Stimulated activated CD4-positive, alpha-beta T cell treated with anti-CD3 and anti-CD28 coated beads, Interleukin-2, amount 100 ng/mL, for 24 hours (primary cell): ENCODE measurements at places on chromosomes 12 and 14.

GRCh38 chr12:110079477-110080400, 31.4 kb upstream of the C12orf76 start:
- DNase-seq, result peak; percentile 71

DNA sequence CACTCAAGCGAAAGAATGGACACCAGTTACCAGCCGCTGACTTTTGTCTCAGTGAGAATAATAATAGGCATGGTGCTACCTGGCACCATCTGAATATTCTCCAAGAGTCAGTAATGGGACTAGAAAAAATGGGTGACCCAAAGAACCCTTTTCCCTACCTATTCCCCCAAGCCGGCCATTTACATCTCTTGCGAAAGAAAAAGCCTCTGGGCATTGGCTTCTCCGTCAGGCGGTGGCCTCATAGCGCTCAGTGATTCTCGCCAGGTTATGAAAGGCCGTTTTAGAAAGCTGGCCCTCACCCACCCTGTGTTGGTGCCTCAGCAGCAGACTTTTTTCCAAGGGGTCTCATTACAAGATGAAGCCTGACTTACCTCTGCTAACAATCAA, 523 bp upstream of the SLC6A15 start:
- DNase-seq, result no peak

DNA sequence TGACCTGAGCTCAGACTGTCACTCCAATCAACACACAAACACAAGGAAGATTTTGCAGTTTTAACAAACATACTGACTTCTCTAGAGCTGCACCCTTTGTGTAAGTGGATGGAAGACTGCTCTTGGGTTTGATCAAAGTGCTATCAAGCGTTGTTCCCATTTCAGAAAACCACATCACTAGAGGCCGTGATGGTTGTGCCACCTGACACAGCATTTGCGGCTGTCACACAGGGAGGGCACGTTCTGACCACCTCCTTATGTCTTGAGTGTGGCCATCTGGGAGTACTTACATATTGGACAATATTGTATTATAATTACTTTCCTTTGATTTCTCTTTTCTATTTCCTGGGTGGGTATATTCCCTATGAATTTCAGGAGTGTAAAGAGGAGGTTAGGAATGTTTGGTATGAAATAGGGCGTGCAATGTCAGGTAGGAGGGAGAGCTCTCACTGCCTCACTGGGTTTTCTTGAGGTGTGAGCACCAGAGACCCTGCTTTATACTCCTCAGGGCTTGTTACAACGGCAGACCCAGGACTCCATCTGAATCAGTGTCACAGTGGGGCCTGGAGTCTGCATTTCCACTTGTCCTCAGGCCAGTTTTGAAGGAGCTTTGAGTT, 74.3 kb downstream of the SYNE3 start:
- DNase-seq, result no peak

GRCh38 chr14:77059276-77059915, 30.9 kb upstream of the IRF2BPL start:
- peak; percentile 30 for DNase-seq

DNA sequence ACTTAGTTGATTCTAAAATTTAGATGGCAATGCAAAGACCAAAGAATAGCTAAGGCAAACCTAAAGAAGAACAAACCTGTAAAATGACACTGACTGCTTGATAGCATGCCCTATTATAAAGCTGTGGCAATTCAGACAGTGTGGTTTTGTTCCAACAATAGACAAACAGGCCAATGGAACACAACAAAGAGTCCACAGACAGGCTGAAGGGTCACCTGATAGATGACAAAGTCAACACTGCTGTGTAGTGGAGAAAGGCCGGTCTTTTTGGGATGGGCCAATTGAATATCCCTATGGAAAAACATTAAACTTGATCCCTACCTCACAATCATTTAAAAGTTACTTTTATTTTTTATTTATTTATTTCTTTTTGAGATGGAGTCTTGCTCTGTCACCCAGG, 33.8 kb upstream of the SLC25A3 start:
- no peak for DNase-seq

DNA sequence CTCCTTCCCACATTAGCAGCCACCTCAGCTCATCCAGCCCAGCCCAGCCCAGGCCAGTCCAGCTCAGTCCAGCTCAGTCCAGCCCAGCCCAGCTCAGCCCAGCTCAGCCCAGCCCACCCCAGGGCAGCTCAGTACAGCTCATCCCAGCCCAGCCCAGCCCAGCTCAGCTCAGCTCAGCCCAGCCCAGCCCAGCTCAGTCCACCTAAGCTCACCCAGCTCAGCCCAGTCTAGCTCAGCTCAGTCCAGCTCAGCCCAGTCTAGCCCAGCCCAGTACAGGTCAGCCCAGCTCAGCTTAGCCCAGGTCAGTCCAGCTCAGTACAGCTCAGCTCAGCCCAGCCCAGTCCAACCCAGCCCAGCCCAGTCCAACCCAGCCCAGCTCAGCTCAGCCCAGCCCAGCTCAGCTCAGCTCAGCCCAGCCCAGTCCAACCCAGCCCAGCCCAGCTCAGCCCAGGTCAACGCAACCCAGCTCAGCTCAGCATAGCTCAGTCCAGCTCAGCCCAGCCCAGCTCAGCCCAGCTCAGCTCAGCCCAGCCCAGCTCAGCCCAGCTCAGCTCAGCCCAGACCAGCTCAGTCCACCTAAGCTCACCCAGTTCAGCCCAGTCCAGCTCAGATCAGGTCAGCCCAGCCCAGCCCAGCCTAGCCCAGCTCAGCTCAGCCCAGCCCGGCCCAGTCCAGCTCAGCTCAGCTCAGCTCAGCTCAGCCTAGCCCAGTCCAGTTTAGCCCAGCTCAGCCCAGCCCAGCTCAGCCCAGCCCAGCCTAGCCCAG, 63.0 kb downstream of the TMEM121 start:
- DNase-seq, result no peak

GRCh38 chr12:130192642-130193345, 30.5 kb downstream of the FZD10 start:
- no peak for DNase-seq

DNA sequence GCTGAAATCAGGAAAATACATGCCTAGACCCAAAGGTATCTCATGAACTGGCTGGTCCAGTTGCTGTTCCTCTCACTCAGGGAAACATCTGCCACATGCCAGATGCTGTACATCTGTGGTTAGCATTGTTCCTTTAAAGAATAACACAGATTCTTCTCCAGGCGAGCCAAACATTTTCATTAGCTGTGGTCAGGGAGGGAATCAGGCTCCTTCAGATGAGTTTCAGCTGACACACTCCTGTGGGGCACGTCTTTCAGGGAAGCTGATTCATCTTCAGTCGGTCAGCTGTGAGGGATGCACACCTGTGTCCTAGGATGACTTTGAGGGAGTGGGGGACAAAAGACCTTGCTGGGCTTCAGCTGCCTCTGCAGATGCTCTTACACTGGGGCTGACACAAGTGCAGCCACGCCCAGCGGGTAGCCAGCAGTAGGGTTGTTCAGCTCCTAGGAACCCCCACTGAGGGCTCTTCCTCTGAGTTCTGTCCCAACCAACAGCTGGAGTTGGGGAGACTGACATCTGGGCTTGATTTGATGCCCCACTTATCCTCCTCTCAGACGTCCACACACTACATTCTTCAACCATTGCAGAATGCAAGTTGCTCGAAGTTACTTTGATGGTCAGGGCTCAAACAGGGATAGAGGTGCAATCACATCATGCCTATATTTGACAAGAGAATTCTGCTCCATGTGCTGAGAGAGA, 155.0 kb downstream of the NUAK1 start:
- DNase-seq, result no peak

DNA sequence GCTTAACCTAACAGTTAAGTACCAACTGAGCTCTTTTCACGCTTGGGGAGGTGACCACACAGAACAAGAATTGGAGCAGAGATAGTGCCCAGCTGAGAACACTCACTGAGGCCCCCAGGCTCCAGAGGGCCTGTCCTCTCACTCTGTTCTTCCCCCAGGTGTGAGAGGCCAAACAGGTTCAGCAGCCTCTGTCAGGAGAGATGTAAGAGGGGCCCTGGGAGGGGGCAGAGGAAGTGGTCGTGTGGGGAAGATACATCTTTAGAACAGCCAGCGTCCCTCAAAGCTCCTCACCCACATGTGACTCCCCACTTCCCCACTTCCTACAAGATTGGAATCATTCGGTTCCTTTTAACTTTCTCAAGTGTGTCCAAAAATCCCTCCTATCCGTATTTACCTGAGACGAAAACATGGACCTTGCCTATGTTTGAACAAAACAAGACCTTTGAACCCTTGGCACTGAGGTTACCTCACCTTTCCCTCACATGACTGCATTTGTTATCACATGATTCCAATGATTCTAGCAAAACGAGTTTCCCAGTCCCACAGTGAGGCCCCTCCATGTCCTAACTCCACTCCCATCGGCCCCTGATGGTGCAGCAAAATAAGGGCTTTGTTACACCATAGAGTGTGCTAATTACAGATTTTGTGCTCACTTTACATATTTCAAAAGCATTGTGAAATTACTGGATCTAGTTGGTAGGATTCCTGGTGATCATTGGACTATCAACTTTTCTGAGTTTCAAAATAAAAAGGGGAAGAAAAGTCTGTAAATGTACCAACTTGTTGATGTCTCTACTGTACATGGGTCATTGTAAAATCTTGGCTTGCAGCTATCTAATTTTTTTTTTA, 40.0 kb upstream of the PAPOLA start:
- no peak for DNase-seq

DNA sequence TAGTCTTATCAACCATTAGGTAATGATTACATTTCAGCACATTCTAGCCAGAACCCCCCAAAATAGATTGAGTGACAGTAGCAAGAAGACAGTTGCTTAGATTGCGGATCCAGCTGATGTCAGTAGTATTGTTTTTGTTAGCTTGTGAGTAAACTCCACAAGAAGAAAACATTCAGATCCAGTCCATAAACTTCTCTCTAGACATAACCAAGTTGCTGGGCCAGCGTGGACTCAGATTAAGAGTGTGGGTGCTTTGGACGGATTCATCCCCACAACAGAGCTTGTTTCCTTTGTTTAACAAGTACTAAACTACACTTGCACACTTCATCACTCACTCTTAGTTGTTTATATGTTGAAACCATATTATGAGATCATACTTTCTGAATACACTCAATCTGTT, 293.4 kb downstream of the NPAS3 start:
- no peak for DNase-seq

GRCh38 chr12:109540526-109541412, 32.5 kb downstream of the MMAB start:
- no peak for DNase-seq

DNA sequence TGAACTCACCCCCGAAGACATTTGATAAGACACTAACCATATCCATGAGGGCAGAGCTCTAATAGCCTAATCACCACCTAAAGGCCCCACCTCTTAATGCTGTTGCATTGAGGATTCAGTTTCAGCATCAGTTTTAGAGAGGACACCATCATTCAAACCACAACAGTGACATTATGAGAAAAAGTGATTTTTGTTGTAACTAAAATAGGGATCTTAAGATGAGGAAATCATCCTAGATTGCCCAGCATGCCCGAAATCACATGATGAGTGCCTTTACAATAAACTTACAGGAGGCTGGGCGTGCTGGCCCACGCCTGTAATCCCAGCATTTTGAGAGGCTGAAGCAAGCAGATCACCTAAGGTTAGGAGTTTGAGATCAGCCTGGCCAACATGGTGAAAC, 9.7 kb upstream of the GLT1D1 start:
- DNase-seq, result no peak

- DNase-seq, result peak; percentile 92
These were observed at the start of gene FBRSL1 for GRCh38 chr12:132489602-132490266. Gene FBRSL1, plus strand, starts transcription at chr12:132490151.
